CD4-positive, alpha-beta T cell treated with Interleukin-12 subunit alpha and Interleukin-12 subunit beta, for 1 hour (primary cell): ENCODE measurements at places on chromosomes 7 and 10.

GRCh38 chr10:76306856-76307255 is 875.4 kb downstream of the LRMDA start:
- DNase-seq = no peak

GRCh38 chr10:100027416-100027815 is 17.7 kb upstream of the DNMBP start:
- no peak for DNase-seq

DNA sequence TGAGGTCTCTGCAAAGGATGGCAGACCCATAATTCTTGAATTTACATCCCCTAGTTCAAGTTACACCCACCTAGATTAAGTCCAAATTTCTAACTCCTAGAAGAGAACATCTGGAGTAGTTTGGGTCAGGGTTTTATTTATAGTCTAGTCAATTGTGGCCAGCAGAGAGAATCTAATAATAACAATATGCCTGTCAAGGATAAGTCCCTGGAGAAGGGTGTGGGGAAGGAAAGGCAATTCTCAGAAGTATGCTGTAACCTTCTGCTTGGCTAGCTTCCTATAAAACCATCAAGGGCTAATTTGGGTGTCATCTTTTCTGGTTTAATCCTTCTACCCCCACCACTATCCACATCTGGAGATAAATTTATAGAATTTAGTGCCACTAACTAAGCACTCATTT is 52.8 kb upstream of the SEMA3E start:
- no peak for DNase-seq

DNA sequence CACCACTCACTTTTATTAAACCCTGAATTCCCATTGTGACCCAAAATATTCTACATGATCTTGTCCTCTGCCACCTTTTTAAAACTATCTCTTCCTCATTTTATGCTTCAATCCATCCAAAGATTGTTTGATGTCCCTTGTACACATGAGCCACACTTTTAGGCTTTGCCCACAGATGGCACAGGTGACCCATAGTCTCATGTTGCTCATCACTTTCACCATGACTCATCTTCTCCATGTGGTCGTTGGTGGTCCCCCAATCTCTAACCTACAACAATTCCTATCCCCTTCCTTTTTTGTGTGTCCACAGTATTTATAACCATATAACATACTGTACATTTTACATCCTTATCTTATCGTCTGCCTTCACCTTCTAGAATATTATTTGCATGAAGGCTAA is 271.5 kb upstream of the ZWINT start:
- DNase-seq = no peak

- no peak for DNase-seq
These were observed 166.7 kb downstream of the SEPTIN7 start for GRCh38 chr7:35967366-35968139.

DNA sequence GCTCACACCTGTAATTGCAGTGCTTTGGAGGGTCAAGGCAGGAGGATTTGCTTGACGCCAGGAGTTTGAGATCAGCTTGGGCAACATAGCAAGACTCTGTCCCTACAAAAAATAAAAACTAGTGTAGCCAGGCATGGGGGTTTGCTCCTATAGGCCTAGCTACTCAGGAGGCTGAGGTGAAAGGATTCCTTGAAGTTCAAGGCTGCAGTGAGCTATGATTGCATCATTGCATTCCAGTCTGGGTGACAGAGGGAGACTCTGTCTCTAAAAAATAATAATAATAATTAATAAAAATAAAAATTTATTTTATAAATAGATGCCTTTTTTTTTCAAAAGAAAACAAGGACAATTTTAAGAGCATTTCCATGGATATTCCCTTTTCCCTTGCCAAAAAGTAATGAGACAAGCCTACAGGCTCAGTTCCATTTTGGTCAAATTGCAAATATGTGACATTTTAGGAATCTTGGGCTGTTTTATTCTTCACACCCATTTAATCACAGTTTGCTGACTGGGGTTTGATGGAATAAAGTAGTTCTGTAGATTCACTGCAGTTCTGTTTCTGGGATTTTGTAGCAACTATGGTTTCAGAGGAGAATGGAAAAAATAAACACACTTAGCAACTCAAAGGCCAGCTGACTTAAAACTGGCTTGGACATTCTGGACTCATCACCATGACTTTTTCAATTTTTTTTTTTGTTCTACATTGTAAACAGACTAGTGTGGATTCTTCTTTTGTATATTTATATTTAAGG is 48.4 kb upstream of the ARHGAP21 start:
- DNase-seq = no peak

- DNase-seq = no peak
These were observed 41.1 kb upstream of the NFKB2 start for GRCh38 chr10:102354451-102354850.

DNA sequence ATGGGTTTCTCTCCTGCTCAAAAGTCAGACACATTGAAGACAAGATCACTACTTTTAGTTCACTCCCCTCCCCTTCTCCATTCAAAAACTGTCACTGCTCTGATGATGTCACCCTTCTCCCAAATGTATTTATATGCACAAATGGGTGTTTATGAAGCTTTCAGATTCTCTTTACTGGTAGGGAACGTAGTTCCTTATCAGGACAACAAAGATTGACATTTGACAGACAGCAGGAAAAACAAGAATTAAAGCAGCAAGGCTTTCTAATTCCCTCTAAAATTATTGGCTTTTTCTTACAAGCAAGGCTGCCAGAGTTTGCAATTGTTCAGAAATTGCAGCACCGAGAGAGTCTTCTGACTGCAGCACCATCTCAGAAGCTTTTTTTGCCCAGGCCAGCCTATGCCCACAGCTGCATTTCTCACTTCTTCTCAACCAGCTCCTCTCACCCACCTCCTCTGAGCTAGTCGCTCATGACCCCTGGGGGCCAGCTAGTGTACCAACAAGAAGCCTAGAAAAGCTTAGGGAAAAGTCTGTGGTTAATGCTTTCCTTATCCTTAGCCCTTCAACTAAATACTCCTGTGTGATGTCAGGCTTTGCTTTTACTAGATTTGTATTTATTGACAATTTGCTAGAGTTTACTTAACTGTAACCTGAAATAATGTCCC is 265.1 kb downstream of the HTR7 start:
- no peak for DNase-seq

- DNase-seq = no peak
These were observed 61.8 kb upstream of the DNAJB6 start for GRCh38 chr7:157274991-157275427.

- no peak for DNase-seq
These were observed 57.1 kb upstream of the DYNC1I1 start for GRCh38 chr7:95715274-95715673.

DNA sequence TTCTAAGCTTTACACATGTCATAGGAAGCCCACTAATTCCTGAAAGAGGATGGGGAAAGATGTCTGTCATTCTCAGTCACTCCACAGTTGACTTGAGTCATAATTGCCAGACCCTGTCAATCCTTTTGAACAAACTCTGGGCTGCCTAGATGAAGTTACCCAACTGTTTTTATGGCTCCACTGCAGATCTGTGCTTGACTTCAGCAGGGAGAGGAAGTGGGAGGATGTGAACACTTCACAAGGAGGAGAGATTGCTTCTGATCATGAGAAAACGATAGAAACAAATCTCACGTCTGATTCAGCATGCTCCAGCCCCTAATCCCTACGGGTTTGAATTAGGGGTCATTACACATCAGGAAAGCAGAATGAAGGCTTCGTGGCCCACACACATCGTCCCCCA is 596.6 kb upstream of the CELF2 start:
- DNase-seq = no peak

DNA sequence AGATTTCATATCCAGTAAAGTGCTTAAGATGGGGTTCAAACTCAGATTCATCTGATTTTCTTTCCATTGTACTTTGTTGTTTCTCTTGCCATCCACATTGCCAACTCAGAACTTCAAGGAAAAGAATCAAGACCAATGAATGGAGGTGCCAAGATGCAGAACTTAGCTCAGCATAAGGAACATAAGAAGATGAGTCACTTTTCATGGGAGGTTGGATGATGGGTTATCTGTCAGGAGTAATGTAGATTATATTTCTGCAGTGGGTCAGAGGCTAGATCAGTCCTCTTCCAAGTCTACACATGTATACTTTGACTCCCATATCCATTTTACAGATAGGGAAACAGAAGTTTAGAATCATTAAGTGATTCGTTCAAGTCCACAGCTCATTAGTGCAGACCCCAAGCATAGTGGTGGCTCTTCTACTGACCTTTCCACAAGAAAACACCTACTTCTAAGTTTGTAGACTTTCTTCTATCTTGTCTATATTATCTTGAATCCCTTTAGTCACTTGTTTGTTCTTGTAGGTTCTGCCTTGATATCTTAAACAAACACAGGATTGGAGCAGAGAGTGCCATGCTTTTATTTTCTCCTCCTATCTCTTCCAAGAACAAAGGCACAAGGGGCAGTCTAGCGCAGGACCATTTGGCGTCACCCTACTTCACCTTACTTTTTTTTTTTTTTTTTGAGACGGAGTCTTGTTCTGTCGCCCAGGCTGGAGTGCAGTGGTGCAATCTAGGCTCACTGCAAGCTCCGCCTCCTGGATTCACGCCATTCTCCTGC is 14.0 kb upstream of the ADD3 start:
- no peak for DNase-seq

GRCh38 chr7:86733783-86734182 is 90.1 kb downstream of the GRM3 start:
- DNase-seq = no peak

- DNase-seq = peak; percentile 72
These were observed 37.0 kb downstream of the RPA3 start for GRCh38 chr7:7681191-7681935.

DNA sequence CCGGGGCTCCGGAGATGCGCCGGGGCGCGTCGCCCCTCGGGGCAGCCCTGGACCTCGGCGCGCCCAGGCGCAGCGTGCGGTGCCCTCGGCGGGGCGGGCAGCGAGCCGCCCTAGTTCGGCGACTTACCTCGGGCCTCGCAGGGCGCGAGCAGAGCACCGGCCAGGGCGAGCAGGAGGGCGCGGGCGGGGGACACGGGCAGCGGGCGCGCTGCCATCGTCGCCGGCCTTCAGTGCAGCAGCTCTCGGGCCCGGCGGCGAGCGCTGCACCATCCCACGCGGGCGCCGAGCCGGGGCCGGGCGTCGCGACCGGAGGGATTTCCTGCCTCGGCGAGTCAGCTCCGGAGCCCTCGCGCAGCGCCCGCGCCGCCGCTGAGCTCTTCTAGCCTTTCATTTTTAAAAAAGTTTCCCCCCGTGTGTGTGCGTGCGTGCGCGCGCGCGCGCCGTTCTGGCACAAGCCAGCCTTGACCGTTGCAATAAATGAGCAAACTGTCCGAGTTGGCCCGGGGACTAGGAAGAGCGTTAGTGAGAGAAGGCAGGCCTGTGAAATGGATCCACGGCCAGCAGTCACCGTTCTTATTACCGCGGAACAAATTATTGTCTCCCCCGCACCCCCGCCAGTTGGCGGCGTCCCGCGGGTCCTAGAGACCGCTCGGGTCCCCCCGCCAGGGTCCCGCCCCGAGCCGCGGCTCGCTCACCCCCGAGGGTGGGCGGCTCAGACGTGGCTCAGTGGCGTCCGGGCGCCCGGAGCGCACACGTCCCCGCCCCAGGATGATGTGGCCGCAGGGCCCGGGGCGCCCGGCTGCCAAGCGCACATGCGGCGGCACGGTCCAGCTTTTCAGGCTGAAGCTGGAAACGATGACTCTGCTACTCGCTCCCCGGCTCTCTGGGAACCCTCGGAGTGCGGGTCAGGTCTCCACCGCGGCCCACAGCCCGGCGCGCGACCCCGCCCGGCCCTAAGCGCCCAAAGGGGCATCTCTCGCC is at the start of gene ADAM12:
Gene ADAM12 (minus strand): TSS at position 547 of the 981 bp plus-strand sequence. CDS start 332 bp downstream, at position 215.
- DNase-seq = no peak

DNA sequence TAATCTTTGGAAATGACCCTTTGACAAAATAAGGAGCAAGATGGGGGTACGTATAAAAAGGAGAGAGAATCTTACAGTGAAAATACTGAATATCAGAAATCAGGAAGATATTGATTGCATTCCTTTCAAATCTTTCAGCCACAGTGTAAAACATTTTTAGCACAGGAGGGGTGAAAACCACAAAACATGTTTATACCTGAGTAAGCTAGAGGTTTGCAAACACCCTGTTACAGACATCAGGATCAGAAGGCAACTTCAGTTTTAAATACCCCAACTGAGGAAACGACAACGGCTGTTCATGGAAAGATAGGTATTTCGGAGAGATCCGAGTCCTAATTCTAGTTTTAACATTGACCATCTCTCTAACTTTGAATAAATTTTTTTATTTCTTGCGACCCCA is 69.1 kb upstream of the ITGB1 start:
- no peak for DNase-seq

DNA sequence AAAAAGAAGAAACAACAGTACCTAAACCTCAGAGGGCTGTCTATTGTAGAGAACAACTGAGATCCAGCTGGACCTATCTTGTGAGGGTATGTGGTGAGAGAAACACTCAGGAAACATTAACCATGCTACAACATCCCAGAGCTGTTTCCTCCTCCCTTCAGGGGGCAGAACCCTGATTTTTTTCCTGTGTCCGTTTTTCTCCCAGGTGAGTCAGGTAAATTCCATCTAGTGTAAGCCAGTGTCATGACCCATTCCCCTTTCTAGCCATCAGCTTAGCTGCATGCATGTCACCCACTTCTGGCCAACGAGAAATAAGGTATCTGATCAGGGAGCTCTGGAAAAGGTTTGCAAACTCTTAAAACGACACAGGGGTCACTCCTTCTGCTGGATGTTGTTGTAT is 103.8 kb downstream of the DNMBP start:
- no peak for DNase-seq

DNA sequence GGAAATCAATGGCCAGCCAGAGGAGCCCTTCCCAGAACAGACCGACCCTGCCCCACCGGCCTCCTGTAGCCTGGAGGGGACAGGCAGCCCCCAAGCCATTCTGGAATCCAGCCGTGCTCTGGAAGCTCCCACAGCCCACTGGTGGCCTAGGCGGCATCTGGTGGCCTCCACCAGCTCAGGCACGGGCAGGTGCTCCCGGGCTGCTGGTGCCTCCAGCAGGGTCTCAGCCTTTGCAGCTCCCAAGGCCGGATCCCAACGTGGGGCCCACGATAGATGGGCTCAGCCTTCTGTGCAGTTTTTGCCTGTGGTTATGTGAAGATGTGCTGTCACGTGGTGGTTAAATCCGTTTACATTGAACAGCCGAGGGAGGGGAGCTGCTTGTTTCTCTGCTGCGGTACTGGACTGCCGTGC is 44.4 kb downstream of the JAKMIP3 start:
- no peak for DNase-seq

GRCh38 chr7:133859231-133859630 is 267.9 kb upstream of the LRGUK start:
- no peak for DNase-seq
